ENCODE measurements at places on chromosomes 3 and 15. TPM values are rescaled to one million over a fixed set of nuclear protein-coding genes. Genes with fewer than 3 reads are reported as not detected.
A peak's percentile ranks its signal among the peaks of the same experiment; 100 is the strongest.

GRCh38 chr3:88057630-88058305 is 1.0 kb downstream of the CGGBP1 start:
- peak; percentile 27 for DNase-seq

DNA sequence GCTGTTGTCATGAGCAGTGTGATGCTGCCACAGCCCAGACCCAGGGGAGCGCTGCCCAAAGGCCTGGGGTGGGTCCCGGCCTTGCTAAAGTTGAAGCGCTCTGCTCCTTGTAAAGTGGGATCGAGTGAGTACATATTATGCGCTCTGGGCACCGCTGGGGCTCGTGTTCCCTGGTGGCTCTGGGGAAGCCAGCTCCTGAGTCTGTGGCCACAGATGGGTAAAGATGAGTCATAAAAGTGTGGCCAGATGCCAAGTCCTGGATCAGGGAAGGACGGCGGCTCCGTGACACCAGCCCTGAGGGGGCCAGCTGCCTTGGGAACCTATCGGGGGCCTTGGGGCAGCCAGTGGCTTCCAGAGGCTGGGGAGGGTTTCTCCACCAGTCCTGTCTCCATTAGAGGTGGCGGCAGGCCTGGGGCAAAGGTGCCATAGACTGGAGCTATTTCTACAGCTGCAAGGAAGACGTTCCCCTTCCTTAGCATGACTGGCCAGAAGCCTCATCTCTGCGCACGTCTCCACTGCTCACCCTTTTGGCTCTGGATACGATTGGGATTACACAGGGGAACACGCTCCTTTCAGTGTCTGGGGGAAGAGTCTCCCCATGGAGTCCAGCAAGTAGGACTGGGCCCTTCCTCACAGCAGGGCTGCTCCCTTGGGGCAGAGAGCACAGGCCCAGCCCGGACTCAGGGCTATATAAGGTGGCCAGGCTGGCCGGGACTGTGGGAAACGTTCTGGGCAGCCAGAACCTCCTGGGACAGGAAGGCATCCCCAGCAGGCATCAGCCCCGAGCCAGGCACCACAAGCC is 1.2 kb upstream of the ITIH4 start:
- DNase-seq, result no peak

- no peak for DNase-seq
Observed at GRCh38 chr3:182435860-182436259, 357.4 kb upstream of the ATP11B start.

GRCh38 chr3:78178209-78178608 is 1138.3 kb downstream of the ROBO2 start:
- DNase-seq, result no peak

GRCh38 chr3:153144071-153144470 is 18.0 kb upstream of the RAP2B start:
- DNase-seq, result no peak

- DNase-seq, result no peak
Observed at GRCh38 chr3:76965122-76965725, 74.7 kb upstream of the ROBO2 start.

GRCh38 chr3:184645336-184645735 is 66.5 kb downstream of the MAGEF1 start:
- no peak for DNase-seq

GRCh38 chr3:131236421-131236820 is 145.2 kb upstream of the NUDT16 start:
- no peak for DNase-seq

GRCh38 chr3:185188816-185189215 is 36.0 kb upstream of the C3orf70 start:
- DNase-seq, result no peak

GRCh38 chr3:99648101-99648500 is 9.7 kb downstream of the COL8A1 start:
- no peak for DNase-seq

- no peak for DNase-seq
Observed at GRCh38 chr3:113261063-113261625, 49.8 kb downstream of the BOC start.

DNA sequence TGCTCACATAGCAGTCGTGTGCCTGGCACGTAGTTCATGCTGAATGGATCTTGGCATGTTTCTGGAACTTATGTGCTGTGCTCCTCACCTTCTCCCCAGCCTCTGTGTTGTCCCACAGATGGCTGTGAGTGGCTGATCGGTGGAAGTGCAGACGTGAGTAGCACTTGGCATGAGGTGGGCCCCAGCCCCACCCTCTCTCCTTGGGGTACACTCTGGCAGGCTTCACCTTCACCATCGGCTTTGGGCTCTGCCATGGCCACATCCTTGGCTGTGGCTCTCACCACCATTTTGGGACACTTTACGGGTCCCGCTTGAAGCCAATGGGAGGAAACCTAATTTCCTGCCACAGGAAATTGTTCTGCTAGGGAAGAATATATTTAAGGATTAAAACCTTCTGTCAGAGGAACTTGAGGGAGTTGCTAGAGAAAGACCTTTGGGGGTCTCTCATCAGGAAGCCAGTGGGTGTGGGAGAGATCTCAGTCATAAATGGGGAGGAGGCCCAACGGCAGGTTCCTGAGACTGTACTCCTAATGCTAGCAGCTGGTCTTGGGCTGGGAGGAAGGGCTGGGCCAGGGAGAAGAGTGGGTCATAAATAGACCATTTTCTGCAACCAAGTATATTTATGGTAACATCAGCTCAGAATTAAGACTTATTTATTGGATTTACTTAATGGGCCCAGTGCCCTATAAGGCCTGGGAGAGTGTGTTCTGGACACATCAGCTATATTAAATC is 92.3 kb downstream of the SMAD3 start:
- no peak for DNase-seq

GRCh38 chr3:50444213-50444612 is 59.2 kb downstream of the CACNA2D2 start:
- DNase-seq, result no peak

- DNase-seq, result peak; percentile 53
Observed at GRCh38 chr15:62883938-62884479, 158.5 kb upstream of the TPM1 start.

DNA sequence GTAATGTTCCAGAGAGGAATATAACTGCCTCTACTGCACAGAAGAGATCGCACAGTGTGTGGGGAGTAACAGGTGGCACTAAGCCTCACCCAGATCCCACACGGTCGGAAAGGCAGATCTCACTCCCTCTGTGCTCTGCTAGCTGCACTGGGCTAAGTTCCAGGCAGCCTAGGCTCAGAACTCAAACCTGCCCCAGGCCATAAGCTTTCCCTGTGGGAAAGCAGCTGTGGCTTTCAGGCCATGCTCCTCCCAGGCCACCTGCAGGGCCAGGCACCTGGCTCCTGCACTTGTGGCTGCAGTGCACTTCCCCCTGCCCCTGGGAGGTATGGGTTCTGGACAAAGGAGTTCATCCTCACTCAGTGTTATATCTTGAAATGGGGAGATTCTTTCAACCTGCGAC is 27.5 kb downstream of the PCCB start:
- no peak for DNase-seq

DNA sequence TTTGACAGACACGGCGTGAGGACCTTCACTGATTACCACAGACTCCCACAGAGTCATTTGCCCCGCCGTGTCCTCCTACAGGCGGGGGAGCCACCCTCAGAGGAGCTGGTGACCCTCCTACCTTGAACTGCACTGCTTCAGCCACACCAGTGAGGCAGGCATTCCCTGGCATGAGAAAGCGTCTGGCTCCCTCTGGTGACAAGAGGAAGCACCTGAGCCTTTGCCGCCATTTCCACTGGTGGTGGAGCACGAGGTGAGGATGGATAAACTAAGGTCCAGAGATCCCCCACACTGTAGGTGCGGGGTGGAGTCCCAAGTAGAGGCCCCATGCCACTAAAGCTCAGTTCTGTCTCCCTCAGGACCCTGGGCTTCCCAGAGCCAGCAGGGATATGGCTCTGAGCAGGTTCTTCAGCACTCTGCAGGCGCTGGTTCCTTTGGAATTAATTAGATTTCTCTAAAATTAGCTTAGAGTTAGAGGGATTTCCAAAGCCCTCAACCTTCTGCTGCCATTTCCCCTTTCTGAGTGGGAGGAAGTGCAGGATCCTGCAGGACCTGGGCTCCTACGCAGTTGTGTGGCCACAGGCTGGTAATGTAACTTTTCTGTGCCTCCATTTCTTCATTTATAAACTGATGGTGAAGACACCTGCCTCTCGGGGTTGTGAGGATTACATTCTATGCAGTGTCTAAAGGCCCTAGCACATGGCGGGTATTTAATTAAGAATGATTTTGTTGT is 224.0 kb downstream of the SLCO3A1 start:
- no peak for DNase-seq

DNA sequence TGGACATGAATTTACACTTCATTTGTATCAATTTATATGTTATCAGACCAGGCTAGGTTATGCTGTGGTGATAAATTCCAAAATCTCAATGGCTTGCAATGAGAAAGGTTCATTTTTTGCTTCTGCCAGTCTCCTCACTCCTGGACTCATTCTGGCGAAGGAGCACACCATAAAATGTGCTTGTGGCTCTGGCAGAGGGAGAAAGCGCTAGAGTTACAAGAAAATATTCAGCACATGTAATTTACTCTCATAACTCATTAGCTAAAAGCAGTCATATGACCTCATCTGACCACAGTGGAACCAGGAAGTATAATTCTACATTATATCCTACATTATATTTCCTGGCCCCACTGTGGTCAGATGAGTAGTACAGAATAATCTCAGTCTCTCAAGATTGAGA is 193.8 kb downstream of the BCHE start:
- DNase-seq, result no peak

GRCh38 chr15:34275154-34275553 is 50.3 kb downstream of the EMC4 start:
- DNase-seq, result no peak

- no peak for DNase-seq
Observed at GRCh38 chr3:126057936-126058335, 26.0 kb downstream of the SLC41A3 start.

DNA sequence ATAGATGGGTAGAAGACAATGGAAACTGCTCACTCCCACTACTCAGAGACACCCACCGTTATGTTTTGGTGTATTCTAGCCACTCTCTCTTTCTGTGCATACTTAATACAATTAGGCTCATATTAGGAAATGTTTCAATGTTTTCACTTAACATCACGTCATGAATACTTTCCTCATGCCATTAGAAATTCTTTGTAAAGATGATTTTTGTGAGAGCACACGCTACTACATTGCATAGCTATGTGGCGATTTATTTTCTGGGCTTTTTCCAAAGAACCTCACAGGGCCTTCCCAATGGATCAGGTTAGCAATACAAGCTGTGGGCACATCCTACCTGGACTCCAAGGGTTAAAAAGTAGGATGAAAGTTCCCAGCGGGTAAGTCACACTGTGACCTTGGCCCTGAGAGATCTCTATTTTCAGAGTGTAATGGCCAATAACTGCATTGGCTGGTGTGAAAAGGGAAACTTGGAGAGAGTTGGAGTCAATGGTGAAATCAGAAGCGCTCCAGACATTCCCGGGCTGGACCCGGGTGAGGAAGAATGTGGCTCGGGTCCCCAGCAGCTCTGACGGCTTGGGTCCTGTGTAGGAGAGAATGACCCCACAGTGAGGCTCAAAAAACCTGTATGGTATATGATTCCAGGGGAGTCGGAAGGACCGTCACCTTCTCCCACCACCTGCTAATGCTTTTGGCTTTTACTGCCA is 25.8 kb upstream of the TGM5 start:
- no peak for DNase-seq

- DNase-seq, result no peak
Observed at GRCh38 chr3:150216041-150216811, 191.9 kb upstream of the TSC22D2 start.

- DNase-seq, result no peak
Observed at GRCh38 chr3:62187022-62187431, 186.3 kb downstream of the FEZF2 start.

DNA sequence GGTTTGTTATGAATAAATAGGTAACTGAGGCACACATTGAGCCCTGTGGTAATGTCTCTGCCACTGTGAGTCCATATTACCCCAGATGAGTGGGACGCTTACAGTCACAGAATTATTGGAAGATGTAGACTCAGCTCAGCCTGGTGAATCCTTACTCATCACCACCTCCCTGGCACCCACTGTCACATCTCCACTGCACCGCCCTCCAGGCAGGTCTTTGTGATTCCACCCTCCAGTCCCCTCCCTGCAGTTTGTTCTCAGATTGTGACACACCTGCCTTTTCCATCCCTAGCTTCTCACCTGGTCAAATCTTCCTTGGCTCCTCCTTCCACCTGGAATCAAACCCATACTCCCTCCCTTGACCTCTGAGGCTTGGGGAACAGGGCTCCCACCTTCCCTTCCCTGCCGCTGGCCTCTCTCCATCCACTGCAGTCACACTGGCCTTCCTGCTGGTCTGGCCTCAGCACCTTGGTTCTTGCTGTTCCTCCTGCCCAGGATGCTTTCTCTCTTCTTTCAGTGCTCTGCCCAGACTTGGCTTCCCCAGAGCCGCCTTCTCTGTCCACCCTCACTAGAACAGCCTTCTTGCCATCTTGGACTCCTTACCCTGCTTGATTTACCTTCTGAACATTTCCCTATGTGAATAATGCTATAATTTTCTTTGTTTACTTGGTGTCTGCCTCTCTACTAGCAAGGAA is 9.4 kb downstream of the SLC6A20 start:
- no peak for DNase-seq

GRCh38 chr15:77870195-77871065 is 207.1 kb downstream of the TBC1D2B start:
- no peak for DNase-seq

Gene RETNLB
- not detected for polyA plus RNA-seq

Gene LIPC
- polyA plus RNA-seq, result 14.0 TPM

Gene MORC1
- 0.49 TPM for polyA plus RNA-seq

Gene EPHA3
- 6.4 TPM for polyA plus RNA-seq

Gene SPTBN5
- 2.8 TPM for polyA plus RNA-seq

Gene AADACL2
- polyA plus RNA-seq, result not detected

Gene ANKRD34C
- polyA plus RNA-seq, result 0.14 TPM

Gene TMC3
- 0.12 TPM for polyA plus RNA-seq

Gene C3orf52
- polyA plus RNA-seq, result 5.9 TPM

Gene SOX14
- not detected for polyA plus RNA-seq

Gene KY
- polyA plus RNA-seq, result 1.2 TPM

Gene NR2F2
- 312 TPM for polyA plus RNA-seq
